NCI-H2081 (cell line): ENCODE measurements at places on chromosomes 2 and 18.

- no peak for DNase-seq
These were observed 84.1 kb upstream of the EPC2 start for GRCh38 chr2:148560496-148560895.

GRCh38 chr2:22944143-22944542, 440.8 kb upstream of the KLHL29 start:
- DNase-seq = no peak

DNA sequence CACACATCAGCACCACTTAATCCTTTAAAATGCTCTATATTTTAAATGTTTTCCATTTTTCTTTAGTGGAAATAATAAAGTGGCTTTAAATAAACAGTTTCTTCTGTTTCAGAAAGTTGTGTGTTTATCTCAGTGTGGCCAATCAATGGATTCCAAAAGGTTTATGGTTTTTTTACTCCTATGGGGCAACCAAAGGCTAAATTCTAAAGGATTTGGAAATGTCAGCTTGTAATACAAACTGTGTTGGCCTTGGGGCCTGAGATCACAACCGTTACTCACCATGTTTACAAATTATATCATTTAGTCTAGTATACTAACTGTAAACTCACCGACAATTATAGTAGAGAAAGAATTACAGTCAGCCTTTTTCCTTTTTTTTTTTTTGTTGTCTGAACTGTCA, 827.2 kb downstream of the EPHA4 start:
- no peak for DNase-seq

DNA sequence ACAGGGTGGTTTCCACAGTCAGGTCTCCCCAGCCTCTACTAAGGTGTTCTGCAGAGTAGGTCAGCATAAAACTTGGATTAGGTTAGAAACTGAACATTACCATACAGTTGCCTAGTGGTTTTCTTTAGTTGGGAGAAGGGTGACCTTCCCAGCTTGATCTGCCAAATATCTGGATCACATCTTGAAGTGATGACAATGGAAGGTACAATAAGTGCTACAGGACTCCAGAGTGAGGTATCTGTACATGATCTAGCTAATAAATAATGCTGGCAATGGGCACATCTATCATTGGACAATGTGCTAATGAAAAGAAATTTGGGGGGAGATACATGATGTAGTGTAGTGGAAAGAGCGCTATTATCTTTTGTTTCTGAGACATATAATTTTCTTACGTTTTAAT, 54.6 kb upstream of the ACVR1 start:
- no peak for DNase-seq
